ENCODE measurements at places on chromosomes 4 and X.
A peak's percentile ranks its signal among the peaks of the same experiment; 100 is the strongest.

GRCh38 chrX:68440940-68441339 lies 7.6 kb upstream of the OPHN1 start:
- peak; percentile 59 for DNase-seq

- DNase-seq = peak; percentile 76
Observed at GRCh38 chrX:24025741-24026403, 1.1 kb downstream of the KLHL15 start.

DNA sequence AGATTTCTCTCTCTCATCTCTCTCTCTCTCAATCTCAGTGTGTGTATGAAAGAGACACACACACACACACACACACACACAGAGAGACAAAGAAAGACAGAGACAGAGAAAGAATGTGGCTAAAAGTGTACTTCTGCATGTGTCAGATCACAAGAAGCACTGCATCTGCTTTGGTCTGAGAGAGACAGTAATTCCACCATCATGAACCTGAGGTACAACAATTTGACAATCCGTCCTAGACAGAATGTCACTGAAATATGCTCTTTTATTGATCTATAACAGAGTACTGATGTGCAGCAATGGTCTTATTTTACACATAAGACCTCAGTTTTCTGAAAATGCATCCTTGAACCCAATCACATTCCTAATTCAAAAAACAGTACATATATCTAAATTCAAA lies 576.2 kb upstream of the SMIM31 start:
- no peak for DNase-seq

- no peak for DNase-seq
Observed at GRCh38 chrX:73825569-73825968, 262.6 kb downstream of the CHIC1 start.

DNA sequence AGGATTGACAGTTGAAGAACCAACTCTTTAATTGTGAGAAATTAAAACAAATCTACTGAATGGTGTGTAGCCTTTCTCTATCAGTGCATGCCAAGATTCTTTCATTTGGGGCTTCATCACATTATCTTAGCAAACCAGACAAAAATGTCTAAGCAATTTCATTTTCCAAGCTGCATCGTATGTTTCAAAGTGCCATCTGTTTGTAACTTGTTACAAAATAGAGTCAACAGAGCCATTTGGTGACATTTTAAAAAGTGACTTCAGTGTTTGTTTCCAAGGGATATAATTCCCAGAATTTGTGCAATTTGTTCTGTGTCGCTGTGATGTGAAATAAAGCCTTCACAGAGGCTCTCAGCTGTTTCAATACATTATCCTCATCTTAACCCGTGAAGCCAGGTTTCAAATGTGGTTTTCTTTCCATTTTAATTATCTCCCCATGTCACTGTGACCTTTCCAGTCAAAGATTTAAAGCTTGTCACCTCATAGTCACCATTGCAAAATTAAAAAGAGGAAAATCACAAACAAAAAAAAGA lies 46.0 kb upstream of the C1QTNF7 start:
- DNase-seq = no peak

DNA sequence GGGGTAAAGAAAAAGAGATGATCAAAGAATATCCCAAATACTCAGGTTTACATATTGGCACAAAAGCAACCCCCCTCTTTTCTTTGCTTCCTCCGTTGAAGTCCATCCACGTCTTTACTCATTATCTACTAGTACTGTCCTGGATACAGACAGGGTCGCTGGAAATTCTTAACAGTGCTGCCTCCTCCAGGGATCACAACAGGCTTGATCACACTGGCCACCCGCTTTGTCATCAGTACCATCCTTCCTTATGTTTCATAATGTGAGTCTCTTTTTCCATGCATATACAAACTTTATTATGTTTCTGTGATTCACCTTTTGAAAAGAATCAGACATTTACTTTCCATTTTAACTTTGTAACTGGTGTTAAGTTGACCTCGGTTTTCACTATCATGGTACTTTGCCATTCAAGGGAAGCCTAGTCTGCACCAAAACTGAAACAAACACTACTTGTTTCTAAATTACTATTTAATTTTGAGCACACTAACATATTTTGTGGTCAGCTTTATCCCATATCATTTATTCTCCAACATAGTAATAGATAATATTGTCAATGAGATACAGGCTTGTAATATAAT lies 387.5 kb upstream of the PPP1R2C start:
- no peak for DNase-seq

DNA sequence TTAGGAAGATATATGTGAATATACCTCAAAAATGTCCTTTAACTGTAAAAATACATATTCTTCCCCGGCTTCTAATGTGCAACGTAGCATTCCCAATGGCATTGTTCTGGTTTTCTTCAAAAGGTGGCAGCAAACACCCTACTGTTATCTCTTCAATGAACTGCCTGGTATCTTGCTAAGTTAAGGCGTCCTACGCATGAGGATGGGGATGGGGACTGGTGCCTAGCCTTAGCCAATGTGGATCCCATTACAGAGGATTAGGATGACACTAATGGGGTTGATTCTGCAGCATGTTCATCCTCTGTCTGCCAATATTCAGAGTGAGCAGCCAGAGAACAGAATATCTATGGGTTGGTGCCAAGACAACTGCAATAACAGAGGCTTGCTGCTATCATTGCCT lies 334.9 kb upstream of the ADGRL3 start:
- DNase-seq = peak; percentile 5

DNA sequence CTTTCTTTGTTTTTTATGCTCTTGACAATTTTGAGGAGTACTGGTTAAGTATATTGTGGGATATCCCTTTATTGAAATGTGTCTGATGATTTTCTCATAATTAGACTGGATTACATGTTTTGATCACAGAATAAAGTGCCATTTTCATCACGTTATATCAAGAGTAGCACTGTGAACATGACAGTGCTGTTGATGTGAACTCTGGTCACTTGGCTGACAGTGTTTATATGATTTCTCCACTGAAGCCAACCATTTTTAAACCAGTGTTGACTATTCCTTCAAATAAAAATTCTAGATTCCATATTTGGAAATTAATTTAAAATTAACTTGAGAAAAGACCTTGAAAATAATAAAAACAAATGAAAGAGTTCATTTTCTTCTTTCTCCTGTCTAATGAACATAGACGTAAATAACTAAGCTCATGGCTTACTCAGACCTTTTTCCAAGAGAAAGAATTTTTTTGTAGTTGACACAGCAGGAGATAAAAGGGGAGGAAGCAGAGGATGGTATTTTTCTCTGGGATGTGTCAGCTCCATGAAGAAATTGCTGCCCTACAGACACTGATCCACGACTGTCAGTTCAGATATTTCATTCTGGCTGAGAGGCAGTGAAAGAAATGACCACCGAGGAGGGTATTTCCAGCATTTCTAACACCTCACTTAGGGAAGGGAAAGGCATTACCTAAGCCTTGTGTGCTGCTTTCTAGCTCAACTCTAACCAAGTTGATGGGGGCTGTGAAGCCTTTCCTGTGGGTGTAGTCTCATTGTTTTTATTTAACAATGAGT lies 150.9 kb upstream of the ANK2 start:
- DNase-seq = peak; percentile 67

DNA sequence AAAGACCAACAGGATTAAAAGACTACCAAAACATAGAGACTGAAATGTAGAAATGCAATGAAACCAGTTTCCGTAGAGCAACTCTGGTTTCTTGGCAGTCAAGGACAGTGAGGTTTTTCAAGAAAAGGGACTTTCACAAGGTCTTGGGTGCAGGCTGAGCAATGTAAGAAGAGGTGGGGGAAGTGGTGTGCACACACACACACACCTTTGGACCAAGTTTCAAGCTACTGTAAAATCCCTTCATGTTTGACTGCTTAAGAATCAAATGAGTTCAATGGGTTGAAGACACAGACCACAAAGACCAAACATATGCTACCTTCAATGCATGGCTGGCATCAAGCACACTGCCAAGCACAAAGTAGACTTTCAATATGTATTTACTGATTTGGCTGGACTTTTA lies 17.8 kb upstream of the MCF2 start:
- no peak for DNase-seq

DNA sequence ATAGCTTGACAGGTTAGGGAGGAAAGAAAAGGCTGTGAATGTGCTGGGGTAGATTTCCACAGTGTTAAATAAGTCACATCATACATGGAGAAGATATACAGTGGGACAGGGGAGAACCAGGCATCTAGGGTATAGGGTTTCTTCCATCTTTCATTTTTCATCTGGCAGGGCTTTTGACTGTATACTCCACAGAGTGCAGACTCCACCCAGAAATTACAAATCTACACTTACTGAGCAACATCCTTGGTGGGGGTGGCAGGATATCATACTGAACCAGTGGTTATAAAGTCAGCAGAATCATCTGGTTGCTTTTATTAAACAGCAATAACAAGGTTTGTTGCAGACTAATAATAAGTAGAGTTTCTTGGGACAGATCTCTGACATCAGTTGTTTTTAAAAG lies 154.2 kb downstream of the NPNT start:
- DNase-seq = no peak

DNA sequence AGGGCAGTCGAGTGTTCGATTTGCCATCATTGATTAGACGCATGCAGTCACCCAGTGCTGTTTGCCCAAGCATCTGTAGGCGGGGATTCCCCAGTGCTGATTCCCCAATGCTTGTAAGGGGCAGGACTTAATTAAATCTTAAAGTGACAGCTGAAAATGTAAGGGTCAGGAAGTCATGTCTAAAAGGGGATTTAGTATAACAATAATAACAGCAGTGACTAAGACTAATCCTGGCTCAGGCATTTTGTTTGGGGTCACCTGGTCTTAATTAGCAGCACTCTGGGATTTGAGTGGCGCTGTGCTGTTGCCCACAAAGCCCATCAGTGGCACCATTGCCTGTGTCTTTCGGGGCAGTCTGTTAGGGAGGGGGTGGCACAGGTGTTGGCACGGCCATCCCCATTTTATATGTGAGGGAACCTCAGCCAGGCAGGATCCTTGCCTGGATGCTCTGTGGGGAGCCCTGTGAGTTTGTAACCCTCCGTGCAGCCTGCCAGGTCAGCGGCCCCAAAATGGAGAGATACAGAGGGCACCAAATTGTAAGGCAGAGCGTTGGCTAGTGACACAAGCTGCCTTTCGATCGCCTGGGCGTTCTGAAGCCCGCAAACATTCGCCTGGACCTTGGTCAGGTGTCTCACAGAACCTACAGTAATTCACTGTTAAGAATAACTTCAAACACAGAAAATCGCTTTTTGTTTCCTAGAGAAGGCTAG lies 146.7 kb downstream of the TBL1X start:
- peak; percentile 20 for DNase-seq

- DNase-seq = no peak
Observed at GRCh38 chrX:106897259-106897658, 5.9 kb downstream of the RIPPLY1 start.

- DNase-seq = no peak
Observed at GRCh38 chr4:169627307-169627706, 6.9 kb downstream of the CLCN3 start.

DNA sequence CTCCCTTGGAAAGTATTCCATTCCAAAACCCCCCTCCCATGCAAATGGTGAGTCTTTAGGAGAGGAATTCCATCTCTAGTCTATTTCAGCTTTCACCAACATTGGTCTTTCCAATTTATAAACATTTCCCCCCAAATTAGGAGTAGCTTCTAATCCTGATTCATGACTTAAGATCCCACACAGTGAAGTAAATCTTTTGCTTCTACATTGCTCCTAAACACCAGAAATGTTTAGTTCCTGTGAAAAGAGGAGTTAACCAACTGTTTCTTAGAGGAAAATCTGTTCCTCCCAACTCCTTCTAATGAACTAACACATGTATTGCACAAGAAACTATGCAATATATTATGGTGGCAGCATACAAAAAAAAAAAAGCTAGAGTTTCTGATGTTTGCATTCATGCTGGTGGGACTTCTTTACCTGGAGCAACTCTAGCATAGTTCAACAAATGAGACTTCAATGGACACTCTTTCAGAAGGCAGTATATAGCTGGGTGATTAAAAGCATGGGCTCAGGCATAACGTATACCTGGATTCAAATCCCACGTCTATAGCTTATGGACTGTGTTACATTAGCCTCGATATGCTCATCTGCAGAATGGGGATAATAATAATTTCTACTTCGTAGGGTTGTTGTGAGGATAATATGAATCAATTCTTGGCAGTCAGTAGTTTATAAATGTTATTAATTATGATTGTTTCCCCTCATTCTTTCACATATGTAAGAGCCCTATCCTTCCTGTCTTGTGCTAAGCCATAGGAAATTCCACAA lies 131.6 kb upstream of the TMEM164 start:
- no peak for DNase-seq

DNA sequence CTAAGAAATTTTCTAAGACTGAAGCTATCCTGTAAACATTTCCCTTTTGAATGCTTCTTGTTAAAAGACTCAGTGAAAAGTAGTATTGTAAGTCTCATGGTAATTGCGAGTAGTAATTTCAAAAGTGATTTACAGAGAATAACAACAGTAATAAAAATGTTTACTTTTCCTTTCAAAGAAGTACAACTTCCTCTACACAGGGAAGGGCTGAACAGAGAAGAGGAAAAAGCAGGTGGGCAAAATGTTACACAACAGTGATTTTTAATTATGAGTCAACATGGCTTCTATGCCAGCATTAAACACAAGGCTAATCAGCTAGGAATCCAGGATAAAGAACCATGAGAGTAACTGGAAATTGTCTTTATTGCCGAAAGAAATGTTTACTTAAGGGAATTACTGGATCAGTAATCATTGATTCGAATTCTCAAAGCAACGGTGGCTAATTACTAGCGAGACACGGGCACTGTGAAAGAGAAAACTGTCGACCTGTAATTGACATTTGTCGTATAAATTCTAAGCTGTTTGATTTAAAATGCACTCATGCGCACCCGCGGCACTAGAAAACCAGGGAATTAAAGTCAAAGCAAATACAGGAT lies 15.4 kb downstream of the UTP3 start:
- DNase-seq = peak; percentile 51

GRCh38 chr4:48949518-48950219 lies 36.4 kb upstream of the CWH43 start:
- no peak for DNase-seq

- no peak for DNase-seq
Observed at GRCh38 chr4:20297261-20297660, 45.6 kb downstream of the SLIT2 start.

- no peak for DNase-seq
Observed at GRCh38 chr4:126455865-126456264, 1141.1 kb downstream of the FAT4 start.

DNA sequence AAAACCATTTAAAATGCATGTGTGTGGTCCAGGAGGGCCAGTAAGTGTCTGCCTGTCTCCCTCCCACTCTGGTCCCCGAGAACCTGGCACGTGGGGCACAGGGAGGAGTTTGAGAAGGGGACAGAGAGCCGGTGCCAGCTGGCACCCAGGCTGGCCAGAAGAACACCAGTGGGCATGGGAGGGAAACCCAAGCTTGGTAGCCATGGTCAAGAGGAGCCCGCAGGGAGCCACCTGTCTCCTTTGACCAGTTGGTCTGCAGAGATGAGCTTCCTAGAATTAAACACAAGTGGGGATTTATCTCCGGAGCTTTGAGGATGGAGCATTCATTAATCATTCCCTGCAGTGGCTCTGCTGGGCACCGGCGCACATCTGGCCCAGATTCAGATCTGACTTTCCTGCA lies 41.6 kb downstream of the HMX1 start:
- DNase-seq = no peak

DNA sequence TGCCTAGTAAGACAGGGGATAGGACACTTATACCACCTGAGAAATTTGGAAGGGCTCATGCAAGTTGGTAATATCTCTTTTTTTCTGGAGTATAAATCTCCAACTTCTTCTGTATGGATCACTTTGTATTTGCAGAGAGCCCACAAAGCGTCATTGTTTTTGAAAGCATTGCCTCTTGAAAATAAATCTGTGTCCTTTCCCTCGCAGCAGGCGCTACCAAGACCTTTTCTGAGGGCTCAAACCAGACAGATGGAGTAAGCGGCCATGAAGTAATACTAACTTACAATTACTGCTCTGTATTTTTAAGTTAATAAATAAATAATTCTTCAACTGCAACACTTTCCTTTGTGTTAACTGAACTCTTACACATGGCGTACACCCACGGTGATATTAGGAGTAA lies 56.0 kb upstream of the FBXW7 start:
- no peak for DNase-seq

All from mesenchymal stem cell (in vitro differentiated cells and primary cell).